ENCODE measurements at places on chromosomes 5 and 9. TPM values are rescaled to one million over a fixed set of nuclear protein-coding genes. Genes with fewer than 3 reads are reported as not detected.
A peak's percentile ranks its signal among the peaks of the same experiment; 100 is the strongest.

The NUTM2G gene
- total RNA-seq, result not detected

The CDC20B gene
- total RNA-seq, result not detected

The SLC6A3 gene
- total RNA-seq, result not detected

- no peak for DNase-seq
Observed at GRCh38 chr5:16585041-16585667, 31.6 kb downstream of the RETREG1 start.

DNA sequence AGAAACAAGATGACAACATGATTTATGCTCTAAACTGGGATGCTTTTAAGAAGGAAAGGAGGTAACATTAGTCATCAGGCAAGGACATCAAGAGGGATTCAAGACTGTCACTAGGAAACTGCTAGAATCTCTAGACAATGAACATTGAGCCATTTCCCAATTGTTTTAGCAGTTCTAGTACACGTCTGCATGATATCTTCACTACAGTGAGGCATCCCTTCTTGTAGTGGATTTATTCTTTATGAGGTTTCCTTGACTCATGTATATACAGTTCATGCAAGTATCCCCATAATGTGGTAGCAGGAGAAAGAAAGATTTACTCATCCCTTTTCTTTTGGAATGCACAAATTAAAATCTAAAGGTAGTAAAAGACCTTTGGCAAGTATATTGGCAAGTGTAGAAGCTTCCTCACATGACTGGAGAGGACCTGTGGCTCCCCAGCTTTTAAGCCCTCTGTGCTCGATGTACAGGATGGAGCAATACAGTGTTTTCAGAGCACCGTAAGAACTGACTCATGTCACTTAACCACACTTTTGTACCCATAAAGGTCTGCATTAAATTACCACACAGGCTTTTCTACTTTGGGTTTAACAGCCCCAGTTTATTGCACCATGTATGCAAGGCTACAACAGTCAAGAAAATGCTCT is 335.9 kb downstream of the SEMA5A start:
- no peak for DNase-seq

The PHYHD1 gene
- total RNA-seq, result 0.26 TPM

The POMT1 gene
- 28.4 TPM for total RNA-seq

The TAS2R1 gene
- not detected for total RNA-seq

DNA sequence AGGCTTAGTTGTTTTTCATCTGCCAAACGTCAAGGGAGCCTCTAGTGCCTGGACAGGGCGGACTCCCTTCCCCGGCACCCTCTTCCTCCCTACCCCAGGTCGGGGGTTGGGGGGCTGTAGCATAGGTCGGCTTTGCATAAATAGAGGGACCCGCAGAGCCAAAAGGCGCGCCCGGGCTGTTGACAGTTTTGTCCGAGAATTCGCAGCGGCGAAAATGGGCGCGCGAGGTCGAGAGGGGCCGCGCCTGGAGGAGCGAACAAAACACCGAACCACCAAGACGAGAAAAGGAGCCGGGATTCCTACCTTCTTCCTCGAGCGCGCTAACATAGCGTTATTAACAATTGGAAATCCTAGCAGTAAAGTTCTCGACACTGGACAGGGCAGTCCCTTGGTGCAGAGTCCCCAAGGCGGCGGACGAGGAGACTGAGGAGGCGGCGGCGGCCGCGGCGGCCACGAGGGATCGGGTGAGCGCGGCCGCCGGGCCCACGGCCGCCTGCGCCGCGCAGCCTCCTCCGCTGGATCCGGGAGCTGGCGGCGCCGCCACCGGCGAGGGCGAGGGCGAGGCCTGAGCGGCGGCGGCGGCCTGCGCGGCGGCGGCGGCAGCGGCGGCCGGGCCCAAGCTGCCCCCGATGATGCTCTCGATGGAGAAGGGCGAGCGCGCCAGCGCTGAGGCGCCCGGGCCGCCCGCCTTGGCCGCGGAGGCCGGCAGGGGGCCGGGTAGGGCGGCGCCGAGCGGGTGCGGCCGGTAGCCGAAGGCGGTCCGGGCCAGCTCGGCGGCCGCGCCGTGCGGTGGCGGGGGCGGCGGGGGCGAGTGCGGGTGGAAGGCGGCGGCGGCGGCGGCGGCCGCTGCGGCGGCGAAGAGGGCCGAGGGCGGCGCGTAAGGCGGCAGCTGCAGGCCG is 1.7 kb downstream of the FOXD1 start:
- no peak for DNase-seq

DNA sequence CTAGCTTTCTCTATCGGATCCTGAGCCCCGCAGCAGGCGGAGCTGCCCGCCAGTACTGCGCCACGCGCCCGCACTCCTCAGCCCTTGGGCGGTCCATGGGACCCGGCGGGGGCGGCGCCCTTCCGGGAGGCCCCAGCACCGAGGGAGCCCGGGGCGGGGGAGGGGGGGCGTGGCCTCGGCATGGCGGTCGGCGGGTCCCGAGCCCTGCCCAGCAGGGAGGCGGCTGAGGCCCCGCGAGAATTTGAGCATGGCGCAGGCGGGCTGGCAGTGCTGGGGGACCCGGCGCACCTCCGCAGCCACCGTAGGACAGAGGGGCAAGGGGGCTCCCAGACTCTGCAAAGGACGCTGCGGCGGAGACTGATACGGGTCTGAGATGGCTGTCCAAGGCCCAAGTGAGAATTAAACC is 6.8 kb downstream of the ZDHHC11B start:
- no peak for DNase-seq

The TMEM215 gene
- not detected for total RNA-seq

The STPG3 gene
- total RNA-seq, result not detected

DNA sequence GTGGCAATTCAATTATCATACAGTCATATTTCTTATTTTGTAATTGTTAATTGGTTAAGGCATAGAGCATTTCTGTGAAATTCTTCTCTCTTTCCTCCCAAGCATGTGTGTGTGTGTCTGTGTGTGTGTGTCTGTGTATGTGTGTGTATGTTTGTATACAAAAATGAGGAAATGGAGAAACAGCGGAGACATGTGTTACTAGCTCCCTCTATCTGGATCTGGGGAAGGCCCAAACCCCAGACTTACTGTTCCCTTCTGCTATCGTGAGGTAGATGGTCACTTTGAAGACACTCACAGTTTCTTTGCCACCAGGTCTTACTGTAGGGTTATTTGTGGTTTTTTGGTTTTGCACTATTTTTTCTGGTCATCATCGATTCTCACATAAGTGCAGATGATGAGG is 11.4 kb upstream of the C5orf63 start:
- no peak for DNase-seq

DNA sequence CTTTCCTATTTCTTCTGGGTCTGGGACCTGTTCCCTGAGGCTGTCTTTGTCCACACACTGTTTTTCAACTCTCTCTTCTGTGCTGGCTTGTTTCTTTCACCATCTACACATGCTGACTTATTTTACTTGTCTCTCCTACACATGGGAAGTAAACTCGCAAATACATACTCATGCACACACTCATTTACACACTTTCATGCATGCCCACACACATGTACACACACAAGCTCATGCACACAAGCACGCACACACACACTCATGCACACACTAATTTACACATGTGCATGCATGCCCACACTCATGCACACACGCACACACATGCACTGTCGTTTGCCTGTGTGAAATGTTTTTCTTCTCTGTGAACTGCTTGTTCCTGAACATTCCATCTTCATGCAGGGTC is 169.0 kb downstream of the IRX2 start:
- DNase-seq, result no peak

- no peak for DNase-seq
Observed at GRCh38 chr5:85225388-85225787, 840.7 kb upstream of the EDIL3 start.

GRCh38 chr5:67268231-67269021 is 71.8 kb upstream of the CD180 start:
- peak; percentile 79 for DNase-seq

DNA sequence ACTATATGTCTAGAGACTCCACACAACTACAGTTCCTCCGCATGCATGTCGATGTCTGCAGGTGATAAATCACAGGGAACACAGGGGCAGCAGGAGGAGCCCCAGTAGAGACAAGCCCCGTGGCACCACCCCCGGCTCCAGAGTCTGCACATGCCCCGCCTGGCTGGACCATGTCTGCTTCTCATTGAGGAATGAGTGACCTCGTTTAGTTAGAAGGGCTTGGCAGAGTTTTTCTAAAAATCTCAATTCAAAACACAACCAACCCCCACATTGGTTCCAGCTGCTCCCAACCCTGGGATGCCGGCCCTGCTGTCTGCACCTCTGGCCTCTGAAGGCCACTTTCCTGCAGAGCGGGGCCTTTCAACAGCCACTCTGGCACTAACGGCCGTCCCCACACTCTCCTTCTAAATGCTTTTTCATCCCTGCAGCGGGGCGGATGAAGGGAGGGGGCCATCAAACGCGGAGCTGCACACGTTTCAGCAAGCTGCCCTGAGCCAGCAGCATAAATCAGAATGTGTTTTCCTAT is 106.3 kb downstream of the ROR2 start:
- no peak for DNase-seq

DNA sequence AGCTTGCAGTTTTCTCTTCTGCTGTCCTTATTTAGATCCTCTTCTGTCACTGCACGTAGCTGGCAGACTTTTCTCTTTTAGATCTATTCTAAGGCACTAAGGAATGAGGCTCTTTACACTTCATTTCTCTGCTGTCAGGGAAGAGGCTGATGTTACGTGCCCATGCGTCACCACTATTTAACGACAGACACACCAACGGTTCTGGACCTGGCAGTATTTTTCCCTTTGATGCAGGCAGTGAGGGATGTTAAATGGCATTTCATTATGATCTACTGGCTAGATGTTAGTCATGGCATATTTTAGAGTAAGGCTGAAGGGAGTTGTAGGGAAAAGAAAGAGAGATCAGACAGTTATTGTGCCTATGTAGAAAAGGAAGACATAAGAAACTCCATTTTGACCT is 8.2 kb upstream of the CRHBP start:
- no peak for DNase-seq

The FGFR4 gene
- 2.4 TPM for total RNA-seq

- no peak for DNase-seq
Observed at GRCh38 chr5:157571357-157571827, 4.2 kb downstream of the ADAM19 start.

DNA sequence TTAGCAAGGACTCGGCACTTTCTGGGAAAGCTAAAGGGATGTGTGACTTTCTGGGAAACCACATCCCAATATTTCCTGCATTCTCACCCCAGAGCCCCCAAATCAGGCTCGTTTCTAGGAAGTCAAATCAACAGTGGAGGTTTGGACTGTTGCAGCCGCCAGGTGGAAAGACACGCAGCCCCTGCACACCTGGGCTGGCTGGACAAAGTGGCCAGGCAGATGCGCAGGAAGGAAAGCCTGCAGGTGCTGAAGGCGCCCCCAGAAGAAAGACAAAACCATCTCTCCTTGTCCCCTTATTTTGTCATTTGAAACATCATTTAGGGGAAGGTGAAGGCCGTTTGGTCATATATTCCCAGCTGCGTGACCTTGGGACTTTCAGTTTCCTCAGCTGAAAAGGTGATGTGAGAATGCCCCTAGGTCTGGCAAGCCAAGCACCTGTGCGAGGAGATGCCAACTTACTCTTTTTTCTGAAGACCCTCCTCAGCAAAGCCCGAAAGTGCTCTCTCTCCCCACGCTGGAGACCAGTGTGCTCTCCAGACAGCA is 97.9 kb upstream of the CPEB4 start:
- no peak for DNase-seq

DNA sequence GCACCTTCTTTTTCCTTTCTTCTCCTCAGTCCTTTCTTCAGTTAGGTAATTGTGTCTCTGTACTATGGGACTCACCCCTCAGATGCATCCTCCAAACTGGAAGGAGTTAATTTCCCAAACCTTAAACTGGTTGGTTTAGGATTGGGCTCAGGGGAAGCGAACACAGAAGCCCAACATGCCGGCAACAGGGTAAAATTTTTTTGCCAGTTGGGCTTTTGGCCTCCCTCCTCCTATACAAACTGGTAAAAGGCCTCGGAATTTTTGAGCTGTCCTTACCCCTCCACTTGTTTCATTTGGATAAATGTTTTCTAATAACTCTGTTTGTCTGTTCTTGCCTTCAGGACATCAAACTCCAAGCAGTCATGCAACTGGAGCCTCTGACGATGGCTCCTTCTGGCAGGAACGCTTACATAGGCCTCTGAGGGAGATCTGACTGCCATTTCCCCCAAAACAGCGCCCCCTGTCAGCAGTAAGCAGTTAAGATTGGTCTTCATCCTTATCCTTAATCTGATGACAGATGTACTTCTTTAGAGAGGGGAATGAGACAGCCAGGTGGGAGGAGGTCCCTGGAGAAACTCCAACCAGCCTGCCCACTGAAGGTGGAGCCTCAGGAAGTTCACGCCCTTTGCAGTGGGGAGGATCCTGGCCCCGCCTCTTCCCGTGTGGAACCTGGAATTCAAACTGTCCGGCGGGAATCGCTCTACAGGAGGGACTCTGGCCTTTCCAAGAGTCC is 57.8 kb upstream of the SPINK5 start:
- no peak for DNase-seq

The CDKN2A gene
- total RNA-seq, result 4.2 TPM

The GNA14 gene
- 72.2 TPM for total RNA-seq

GRCh38 chr9:137157618-137158415 is 12.0 kb downstream of the LRRC26 start:
- no peak for DNase-seq

- DNase-seq, result no peak
Observed at GRCh38 chr5:26282190-26282589, 756.2 kb downstream of the CDH9 start.

DNA sequence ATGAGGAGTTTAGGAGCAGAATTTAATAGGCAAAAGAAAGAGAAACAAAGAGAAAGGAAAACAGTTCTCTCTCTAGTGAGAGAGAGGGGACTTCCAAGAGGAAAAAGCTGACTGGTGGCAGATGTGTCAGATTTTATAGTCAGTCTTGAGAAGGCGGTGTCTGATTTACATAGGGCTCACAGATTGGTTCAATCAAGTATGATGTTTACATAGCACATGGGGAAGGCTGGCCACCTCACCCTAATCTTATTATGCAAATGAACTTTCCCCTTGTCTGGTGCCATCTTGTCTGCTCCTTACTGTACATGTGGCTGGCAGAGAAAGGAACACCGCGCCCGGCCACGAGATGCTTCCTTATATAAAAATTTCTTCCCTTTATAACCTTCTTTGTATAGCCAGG is 24.7 kb downstream of the UNC13B start:
- DNase-seq, result no peak

DNA sequence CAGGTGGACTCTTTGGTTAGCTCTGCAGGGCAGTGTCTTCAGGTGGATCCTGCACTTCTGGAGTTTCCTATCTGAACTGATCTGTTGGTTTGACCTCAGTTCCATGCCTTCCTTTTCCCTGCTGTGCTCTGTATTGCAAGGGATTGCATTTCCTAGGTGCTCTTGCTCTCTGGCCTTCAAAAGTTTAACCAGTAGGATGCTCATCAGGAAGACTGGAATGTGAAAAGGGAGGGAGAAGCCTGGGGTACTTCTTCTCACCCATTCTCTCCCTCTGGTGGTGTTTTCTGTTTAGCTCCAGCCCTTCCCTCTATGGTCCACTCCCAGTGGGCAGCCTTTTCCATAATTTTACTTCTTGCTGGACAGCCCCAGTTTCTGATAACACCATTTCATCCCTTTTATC is 78.5 kb downstream of the ZNF618 start:
- no peak for DNase-seq
